Kidney (tissue), 22 donors: ENCODE measurements at places on chromosomes 12 and 14. TPM values are rescaled to one million over a fixed set of nuclear protein-coding genes. Genes with fewer than 3 reads are reported as not detected.

- DNase-seq = no peak
Observed at GRCh38 chr12:81170072-81170471, 92.2 kb downstream of the ACSS3 start.

DNA sequence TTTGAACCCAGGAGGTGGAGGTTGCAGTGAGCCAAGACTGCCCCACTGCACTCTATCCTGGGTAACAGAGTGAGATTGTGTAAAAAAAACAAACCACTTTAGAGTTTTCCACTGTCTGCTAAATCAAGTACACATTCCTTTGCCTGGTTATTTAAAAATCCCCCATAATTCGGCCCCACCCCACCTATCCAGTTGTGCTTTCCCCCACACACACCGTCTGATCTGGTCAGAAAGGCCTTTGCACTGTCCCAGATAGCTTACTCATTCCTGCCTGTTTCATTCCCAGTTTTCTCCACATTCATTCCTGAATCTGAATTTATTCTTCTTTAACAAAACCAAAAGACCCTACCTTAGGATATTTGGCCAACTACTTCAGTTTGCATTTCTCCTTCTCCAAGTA lies 29.5 kb downstream of the NINJ2 start:
- DNase-seq = no peak

- no peak for DNase-seq
Observed at GRCh38 chr14:101350021-101350420, 211.3 kb upstream of the DIO3 start.

DNA sequence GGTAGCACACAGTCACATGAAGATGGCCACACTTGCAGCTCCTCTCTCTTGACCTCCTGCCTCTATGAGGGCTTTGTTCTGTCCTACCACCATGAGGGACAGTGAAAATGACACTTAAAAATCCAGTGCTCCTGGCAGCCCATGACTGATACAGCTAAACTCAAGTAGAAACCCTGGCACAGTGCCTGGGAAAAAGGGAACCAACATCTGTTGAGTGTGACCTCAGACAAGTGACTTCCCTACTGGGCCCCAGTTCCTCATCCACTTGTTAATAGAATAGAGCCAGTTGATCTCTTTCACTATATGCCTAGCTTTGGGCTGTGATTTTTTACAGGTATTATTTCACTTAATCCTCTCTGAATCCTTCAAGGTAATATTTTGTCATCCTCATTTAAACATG lies 4.8 kb downstream of the GUCY2C start:
- no peak for DNase-seq

DNA sequence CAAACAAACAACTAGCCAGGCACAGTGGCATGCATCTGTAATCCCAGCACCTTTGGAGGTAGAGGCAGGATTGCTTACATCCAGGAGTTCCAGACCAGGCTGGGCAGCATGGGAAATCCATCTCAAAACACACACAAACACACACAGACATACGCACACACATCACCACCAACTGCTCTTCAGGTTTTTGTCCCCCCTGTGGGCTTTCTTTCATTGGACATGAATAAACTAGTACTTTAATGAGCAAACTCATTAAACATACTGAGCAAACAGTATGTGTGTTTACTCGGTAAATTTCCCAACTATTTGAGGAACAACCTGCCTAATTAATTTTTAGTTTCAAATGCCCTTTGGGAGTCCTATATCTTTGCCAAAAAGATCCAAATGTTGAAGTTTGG lies 10.1 kb upstream of the RASSF3 start:
- no peak for DNase-seq

The NR1H4 gene
- polyA plus RNA-seq = 62.6 TPM

The GARIN6 gene
- polyA plus RNA-seq = not detected

The FAM90A1 gene
- 0.80 TPM for polyA plus RNA-seq

GRCh38 chr12:20469756-20470155 lies 101.4 kb downstream of the PDE3A start:
- DNase-seq = no peak

DNA sequence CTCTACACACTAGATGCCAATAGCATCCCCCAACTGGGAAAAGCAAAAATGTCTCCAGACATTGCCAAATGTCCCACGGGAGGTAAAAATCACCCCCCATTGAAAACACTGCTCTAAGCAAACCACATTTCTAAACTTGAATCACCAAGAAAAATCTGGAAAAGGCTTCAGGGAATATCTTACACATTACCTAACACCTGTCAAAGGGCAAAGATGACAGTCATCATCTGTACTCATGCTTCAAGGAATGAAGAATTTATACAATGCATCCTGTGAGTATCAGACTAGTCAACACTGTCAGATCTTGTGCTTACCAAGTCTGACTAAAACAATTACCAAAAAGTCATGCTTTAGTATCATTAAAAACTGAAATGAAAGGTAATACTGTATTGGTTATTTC lies 161.6 kb upstream of the SOX5 start:
- DNase-seq = no peak

The PTPRR gene
- 0.86 TPM for polyA plus RNA-seq

DNA sequence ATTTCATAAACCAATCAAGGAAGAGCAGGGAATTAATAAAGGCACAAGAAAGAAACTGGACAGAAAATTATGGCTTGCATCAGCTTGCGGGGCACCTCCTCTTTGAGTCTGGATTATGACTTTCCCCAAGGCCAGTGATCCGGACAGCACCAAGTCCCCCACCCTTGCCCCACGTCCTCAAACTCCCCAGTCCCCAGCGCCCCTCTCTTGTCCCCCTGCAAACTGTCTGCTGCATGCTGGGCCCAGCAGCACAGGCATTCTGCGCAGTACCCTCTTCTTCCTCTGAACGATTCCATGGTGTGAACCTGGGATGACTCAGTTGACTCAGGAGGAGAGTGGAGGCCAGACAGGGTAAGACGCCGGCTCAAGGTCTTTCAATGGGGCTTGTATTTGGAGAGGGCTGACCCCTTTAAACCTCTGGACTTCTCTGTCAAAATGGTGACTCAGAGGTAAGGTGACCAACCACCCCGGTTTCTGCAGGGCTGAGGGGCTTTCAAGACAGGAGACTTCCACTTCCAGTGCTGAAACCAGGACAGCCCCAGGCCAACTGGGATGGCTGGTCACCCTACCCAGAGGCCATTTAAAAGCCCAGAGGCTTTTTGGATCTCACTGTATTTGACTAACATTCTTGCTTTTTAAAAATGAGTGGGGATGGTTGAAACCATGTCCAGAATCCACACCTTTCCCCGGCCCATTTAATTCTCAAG lies 13.5 kb downstream of the C14orf132 start:
- no peak for DNase-seq

- no peak for DNase-seq
Observed at GRCh38 chr12:10361084-10361483, 28.8 kb downstream of the KLRK1 start.

GRCh38 chr12:27123642-27124041 lies 41.3 kb upstream of the C12orf71 start:
- no peak for DNase-seq

The BCL11B gene
- polyA plus RNA-seq = 0.13 TPM

GRCh38 chr12:51118706-51119105 lies 35.3 kb upstream of the CSRNP2 start:
- no peak for DNase-seq

The E2F7 gene
- polyA plus RNA-seq = not detected

DNA sequence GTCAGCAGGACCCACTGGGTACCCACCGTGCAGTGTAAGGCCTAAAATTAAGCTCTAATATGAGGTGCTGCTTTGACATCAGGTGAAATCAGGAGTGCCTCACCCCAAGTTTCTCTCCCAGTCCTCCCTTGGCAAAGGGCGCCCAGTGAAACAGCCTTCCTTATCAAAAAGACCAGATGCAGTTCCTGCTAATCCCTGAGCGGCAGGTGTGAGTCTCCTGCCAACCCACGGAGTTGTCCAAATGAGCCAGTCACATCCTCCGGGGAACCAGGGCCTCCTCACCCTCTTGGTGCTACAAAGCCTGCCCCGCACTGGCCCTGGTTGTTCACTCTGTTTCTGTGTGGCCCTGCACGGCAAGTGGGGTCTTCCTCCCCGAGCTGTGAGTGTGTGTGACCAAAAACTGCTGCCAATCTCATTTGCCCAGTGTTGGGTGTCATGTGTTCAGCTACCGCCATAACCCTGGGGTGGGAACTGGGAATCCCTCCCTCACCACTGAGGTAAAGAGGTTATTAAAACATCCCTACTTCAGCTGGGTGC lies 20.2 kb upstream of the P2RX4 start:
- no peak for DNase-seq

DNA sequence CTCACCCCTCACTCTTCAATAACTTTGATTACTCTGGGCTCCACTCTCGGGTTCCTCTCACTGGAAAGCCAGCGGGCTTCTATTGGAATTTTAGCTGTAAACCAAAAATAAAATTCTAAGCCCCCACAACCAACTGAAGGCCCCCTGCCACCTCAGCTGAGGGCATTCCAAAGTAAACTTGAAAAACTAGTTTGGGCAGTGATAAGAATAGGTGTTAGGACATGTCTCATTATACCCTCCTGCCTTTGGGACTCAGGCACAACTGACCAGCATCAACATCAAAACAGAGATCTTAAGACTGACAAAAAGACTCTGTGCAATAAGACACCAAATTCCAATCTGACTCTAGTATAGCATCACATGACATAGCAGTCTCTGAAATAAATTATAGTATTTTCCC lies 11.9 kb upstream of the TSPAN9 start:
- no peak for DNase-seq

- no peak for DNase-seq
Observed at GRCh38 chr12:65093606-65094005, 27.5 kb downstream of the WIF1 start.

DNA sequence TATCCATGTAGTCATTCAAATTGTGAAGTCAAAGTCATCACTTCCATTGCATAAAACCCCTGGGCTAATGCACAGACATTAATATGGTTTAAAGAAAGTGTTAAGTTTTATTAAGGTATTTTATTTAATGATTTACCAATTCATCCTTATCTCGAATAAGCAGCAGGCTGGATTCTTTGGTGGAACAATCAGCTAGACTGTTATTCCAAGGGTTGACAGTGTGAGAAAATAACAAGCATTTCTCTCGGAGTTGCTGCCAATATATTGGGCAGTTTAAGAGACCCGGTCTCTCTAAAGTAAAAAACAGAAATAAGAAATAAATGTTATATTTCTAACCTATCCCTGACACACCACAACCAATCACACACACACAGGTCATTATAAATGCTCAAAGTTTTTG lies 9.4 kb downstream of the KLRB1 start:
- DNase-seq = no peak

The MYL6B gene
- 142 TPM for polyA plus RNA-seq

GRCh38 chr14:54642801-54643695 lies 76.1 kb downstream of the SAMD4A start:
- DNase-seq = no peak

DNA sequence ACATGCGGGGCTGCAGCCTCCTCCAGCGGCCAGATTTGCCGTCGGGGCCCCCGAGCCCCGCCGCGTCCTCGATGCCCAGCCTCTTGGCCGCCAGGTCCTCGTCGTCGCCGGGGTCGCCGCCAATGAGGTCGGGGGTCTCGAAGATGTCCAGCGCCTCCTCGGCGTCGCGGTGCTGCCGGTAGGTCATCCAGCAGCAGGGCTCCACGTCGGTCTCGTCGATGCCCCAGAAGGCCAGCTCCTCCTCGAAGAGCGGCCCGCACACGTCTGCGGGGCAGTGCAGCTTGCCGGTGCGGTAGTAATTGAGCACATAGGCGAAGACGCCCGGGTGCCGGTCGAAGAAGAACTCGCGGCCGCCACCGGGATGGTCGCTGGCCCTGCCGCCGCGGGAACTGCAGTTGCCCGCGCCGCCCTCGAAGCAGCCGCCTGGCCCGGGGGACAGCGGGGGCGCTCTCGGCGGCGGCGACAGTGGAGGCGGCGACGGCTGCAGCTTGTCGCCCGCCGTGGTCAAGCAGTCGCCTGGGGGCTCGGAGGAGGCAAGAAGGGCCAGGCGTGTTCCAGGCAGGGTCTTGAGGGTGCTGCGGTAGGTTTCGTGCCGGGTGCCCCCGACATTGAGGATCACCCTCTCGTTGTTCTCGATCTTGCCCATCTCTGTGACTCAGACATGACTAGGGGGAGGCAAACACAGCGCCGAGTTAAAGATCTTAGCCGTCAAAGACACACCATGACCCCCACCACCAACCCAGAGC lies 2.1 kb downstream of the KCNC2 start:
- DNase-seq = peak; percentile 29

DNA sequence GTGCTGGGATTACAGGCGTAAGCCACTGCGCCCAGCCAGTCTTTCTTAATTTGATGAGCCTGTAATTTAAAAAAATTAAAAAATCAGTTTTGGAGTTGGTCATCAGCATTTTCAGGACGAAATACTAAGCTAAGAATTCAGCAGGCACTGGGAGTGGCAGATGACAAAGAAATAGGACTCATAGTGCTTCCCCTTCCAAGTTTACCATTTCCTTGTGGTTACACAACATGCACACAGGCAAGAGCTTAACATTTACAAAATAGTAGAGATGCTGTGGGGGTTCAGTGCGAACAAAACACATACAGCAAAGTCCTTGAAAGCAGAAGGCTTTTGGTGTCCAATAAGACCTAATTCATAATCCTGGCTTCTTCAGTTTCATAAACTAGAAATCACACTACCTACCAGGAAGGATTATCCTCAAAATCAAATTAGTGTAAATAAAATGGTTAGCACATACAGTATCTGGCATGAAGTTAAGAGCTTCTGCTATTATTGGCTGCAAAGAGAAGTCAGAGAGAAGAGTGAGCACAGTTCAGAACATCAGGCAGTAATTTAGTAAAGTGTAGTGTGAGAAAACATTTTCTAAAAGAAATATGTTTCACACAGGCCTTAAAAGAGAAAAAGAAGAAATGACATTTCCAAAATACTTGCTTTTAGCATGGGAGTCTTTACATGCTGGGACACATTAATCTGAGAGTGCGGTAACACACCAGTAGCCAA lies 22.2 kb upstream of the KIF21A start:
- no peak for DNase-seq

- DNase-seq = no peak
Observed at GRCh38 chr12:52699373-52699772, 4.0 kb downstream of the KRT77 start.

The SEC23A gene
- polyA plus RNA-seq = 10.9 TPM

The TWF1 gene
- polyA plus RNA-seq = 41.0 TPM

The ANKS1B gene
- polyA plus RNA-seq = 1.7 TPM

The KRT7 gene
- polyA plus RNA-seq = 173 TPM

The TBPL2 gene
- not detected for polyA plus RNA-seq

DNA sequence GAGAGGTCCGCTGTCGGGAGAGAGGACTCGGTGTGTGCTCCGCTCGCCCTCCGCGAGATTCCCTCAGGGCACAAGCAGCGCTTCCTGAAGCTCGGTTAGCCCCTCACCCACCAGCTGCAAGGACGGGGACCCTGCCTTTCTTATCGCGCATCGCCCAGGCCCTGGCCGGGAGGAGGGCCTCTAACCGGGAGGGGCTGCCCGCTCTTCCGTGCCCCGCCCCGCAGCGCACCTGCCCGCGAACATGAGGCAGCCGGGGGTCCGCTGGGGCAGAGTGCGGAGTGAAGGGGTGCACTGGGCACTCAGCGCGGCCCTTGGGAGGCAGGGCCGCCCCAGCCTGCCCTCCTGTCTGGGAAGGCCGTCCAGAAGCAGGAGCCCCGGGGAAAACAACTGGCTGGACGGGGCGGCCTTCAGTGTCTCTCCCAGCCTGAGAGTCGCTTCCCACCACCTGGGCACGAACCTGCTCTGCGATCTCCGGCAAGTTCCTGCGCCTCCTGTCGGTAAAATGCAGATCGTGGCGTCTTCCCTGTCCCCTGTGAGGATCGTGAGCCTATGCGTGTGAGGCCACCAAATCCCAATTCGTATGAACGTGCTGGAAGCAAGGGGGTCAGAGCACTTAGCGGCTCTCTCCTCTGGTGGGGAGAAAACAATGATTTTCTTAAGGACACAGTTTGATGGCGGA lies 28.0 kb upstream of the ADIPOR2 start:
- no peak for DNase-seq

- DNase-seq = no peak
Observed at GRCh38 chr12:68303850-68304249, 28.3 kb downstream of the MDM1 start.

GRCh38 chr14:50061664-50062437 lies 54.5 kb downstream of the VCPKMT start:
- peak; percentile 82 for DNase-seq
